Large intestine (tissue), 12 donors: ENCODE measurements at places on chromosomes 4 and X.

GRCh38 chrX:34563804-34564203, 93.3 kb downstream of the TMEM47 start:
- no peak overlapping the region for H3K4me3 ChIP-seq
- H3K27me3 ChIP-seq = no peaks in the 10 kb centered on the region
- H3K4me1 ChIP-seq = no peaks in the 10 kb centered on the region
- DNase-seq = no peak

- H3K4me1 ChIP-seq = no peaks in the 10 kb centered on the region
- no peak overlapping the region for H3K27ac ChIP-seq
- no peaks in the 10 kb centered on the region for H3K36me3 ChIP-seq
- DNase-seq = no peak
Observed at GRCh38 chr4:169279108-169279507, 8.4 kb upstream of the SH3RF1 start.

DNA sequence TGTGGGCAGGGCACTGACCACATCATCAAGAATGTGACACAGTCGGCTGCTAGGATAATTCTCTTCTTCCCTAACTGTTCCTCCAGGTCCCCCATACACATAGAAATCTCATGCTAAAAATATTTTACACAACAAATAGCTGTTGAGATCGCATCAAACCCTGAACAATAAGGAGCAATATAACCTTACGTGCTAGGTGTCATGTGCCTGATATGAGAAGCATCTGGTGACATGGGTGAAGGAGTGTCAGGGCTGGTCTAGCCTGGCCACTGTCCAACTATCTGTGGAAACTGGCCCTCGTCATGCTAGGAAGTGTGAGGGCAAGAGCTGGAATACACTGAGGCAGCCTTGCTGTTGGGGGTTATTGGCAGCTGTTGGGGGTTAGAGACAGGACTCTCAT, 167.3 kb upstream of the PGRMC2 start:
- H3K4me3 ChIP-seq = no peak overlapping the region
- H3K27me3 ChIP-seq = no peaks in the 10 kb centered on the region
- no peaks in the 10 kb centered on the region for H3K4me1 ChIP-seq
- H3K36me3 ChIP-seq = no peaks in the 10 kb centered on the region
- H3K27ac ChIP-seq = no peak overlapping the region

GRCh38 chrX:85109235-85109634, 105.6 kb downstream of the APOOL start:
- H3K27me3 ChIP-seq = no peaks in the 10 kb centered on the region
- no peak overlapping the region for H3K4me3 ChIP-seq
- no peak for DNase-seq
- H3K27ac ChIP-seq = no peak overlapping the region

DNA sequence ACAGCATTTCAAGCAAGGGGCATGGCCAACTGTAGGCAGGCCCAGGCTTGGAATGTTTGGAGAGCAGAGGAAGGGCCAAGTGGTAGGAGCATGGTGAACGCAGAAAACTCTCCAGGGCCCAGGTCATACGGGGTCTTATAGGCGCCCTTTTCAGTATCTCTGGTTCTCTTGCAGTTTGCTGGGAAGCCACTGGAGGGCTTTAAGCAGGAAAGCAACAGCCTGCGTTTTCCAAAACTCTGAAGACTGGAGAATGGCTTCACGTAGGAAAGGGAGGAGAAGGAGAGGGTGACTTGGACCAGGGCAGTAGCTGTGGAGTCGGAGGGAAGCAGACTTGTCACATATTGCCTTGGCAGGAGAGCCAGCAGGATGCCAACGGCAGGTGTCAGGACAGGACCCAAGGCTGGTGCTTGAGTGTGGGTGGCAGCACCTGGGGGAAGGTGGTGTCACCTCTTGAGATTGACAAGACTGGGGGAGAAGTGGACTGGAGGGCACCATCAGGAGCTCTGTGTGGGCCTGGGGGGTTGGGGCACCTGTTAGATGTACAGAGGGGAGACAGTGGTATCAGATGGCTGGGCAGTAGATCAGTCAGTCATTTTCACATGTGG, 21.9 kb downstream of the TKTL1 start:
- no peaks in the 10 kb centered on the region for H3K4me1 ChIP-seq
- no peak for DNase-seq
- H3K4me3 ChIP-seq = no peak overlapping the region
- H3K36me3 ChIP-seq = no peaks in the 10 kb centered on the region
- no peak overlapping the region for H3K27ac ChIP-seq

- no peaks in the 10 kb centered on the region for H3K27me3 ChIP-seq
- no peaks in the 10 kb centered on the region for H3K36me3 ChIP-seq
- DNase-seq = no peak
- no peaks in the 10 kb centered on the region for H3K4me1 ChIP-seq
Observed at GRCh38 chr4:20474119-20474518, 222.4 kb downstream of the SLIT2 start.

GRCh38 chrX:3697220-3697684, 16.2 kb downstream of the PRKX start:
- no peak overlapping the region for H3K27ac ChIP-seq
- H3K4me1 ChIP-seq = peaks cover 3% of the 10 kb centered on the region
- H3K4me3 ChIP-seq = no peak overlapping the region
- H3K27me3 ChIP-seq = no peaks in the 10 kb centered on the region

GRCh38 chrX:139554991-139555675, 24.6 kb downstream of the F9 start:
- H3K4me1 ChIP-seq = no peaks in the 10 kb centered on the region
- no peaks in the 10 kb centered on the region for H3K27me3 ChIP-seq
- no peak overlapping the region for H3K4me3 ChIP-seq
- H3K36me3 ChIP-seq = no peaks in the 10 kb centered on the region
- no peak overlapping the region for H3K27ac ChIP-seq
- no peak for DNase-seq

DNA sequence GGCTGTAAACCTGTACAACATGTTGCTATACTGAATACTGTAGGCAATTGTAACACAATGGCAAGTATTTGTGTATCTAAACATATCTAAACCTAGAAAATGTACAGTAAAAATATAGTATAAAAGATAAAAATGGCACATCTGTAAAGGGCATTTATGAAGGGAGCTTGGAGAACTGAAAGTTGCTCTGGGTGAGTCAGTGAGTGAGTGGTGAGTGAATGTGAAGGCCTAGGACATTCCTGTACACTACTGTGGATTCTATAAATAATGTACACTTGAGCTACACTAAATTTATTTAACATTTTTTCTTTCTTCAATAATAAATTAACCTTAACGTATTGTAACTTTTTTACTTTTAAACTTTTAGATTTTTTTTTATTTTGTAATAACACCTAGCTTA, 5.0 kb upstream of the SHROOM4 start:
- no peak overlapping the region for H3K4me3 ChIP-seq
- no peak for DNase-seq
- H3K36me3 ChIP-seq = no peaks in the 10 kb centered on the region
- no peak overlapping the region for H3K27ac ChIP-seq

GRCh38 chr4:107689912-107690587, 30.0 kb downstream of the PAPSS1 start:
- no peak overlapping the region for H3K27ac ChIP-seq
- H3K4me1 ChIP-seq = no peaks in the 10 kb centered on the region
- peaks cover 33% of the 10 kb centered on the region for H3K36me3 ChIP-seq
- H3K27me3 ChIP-seq = no peaks in the 10 kb centered on the region
- no peak overlapping the region for H3K4me3 ChIP-seq
- no peak for DNase-seq

DNA sequence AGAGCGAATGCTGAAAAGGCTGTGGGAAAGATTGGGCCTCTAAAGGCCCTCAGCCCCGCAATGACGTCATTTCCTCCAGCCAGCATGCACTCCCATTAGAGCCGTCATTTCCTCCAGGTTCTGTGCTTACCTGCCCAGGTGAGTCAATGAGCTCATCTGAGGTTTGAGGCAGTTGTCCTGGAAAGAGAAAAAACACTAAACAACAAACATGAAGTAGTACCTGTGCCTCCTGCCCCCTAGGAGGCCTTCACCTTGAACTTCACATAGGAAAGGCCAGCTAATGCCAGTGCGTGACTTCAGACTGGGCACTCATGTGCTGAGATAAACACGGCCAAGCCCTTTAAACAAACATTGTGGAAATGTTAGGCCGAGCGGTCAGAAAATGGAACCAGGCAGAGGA, 55.9 kb downstream of the FHDC1 start:
- H3K27me3 ChIP-seq = no peaks in the 10 kb centered on the region
- H3K4me1 ChIP-seq = peaks cover 11% of the 10 kb centered on the region
- no peaks in the 10 kb centered on the region for H3K36me3 ChIP-seq
- no peak overlapping the region for H3K4me3 ChIP-seq
- DNase-seq = peak; percentile 35

GRCh38 chr4:184400891-184401290, 73.5 kb downstream of the IRF2 start:
- no peak for DNase-seq
- H3K4me3 ChIP-seq = no peak overlapping the region
- H3K27me3 ChIP-seq = no peaks in the 10 kb centered on the region
- peaks cover 77% of the 10 kb centered on the region for H3K36me3 ChIP-seq

- H3K27me3 ChIP-seq = no peaks in the 10 kb centered on the region
- no peak overlapping the region for H3K4me3 ChIP-seq
- H3K4me1 ChIP-seq = peaks cover 14% of the 10 kb centered on the region
Observed at GRCh38 chrX:13220916-13221315, 98.9 kb downstream of the ATXN3L start.
